ENCODE measurements at places on chromosomes 2 and 18. TPM values are rescaled to one million over a fixed set of nuclear protein-coding genes. Genes with fewer than 3 reads are reported as not detected.

GRCh38 chr2:68769586-68770270 lies 35.1 kb downstream of the ARHGAP25 start:
- DNase-seq = no peak

DNA sequence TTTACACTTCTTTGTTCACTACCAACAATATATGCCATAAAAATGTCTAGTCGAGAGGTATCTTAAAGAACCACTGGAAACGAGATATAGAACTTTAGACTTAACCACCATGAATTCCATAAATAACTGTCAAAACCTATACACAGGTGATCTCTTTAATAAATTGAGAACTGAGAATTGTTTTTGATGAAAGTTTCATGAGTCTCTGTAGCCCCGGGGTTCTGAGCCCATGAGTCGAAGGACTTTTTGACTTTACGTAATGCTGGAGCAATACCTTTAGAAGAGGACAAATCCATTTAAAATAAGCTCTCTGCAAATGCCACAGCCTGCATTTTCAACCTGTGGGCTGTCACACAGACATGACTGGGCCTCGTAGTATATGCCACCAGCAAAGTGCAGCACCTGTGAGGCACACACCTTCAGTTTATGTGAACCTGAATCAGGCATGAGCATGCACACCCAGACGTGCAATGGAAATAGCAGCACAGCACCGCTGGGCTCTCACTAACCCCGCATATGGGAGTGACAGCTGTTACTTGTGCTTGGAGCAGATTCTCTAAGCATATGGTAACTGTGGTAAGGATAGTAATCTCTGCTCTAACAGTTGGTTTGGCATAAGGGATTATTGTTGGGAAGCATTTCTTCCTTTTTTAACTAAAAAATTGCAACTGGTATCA lies 383.2 kb downstream of the SOCS6 start:
- no peak for DNase-seq

GRCh38 chr2:99743146-99743545 lies 253.3 kb upstream of the REV1 start:
- no peak for DNase-seq

GRCh38 chr2:138637061-138637460 lies 135.5 kb downstream of the SPOPL start:
- DNase-seq = no peak

DNA sequence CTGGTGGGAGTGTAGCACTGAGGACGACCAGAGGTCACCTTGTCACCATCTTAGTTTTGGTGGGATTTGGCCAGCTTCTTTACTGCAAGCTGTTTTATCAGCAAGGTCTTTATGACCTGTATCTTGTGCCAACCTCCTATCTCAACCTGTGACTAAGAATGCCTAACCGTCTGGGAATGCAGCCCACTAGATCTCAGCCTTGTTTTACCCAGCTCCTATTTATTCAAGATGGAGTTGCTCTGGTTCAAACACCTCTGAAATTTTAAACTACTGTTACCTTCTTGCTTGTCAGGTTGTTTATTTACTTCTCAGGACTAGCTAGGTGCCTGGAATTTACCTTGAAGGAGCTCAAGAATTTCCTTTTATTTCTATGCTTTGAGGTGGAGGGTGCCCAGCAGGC lies 9.5 kb upstream of the KCNG3 start:
- DNase-seq = no peak

DNA sequence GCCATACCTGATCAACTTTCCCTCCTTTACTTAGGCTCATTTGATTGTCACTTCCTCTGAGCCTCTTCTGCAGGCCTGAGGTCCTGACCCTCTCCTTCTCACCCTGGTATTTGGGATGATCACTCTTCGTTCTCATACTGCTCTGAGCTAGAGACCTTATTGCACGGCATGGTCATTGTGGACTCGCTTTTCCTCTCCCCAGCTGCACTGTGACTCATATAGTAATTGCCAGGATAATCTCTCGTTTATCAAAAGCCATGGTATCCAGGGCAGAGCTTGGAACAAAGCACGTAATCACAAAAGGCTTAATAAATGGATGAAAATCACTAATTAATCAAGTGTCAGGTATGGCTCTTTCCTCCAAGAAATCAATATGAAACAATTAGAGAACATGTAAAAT lies 40.9 kb upstream of the TRIB2 start:
- no peak for DNase-seq

The CD207 gene
- polyA plus RNA-seq = 0.04 TPM

The WIPF1 gene
- polyA plus RNA-seq = 9.7 TPM

The FAP gene
- 0.88 TPM for polyA plus RNA-seq

The RUFY4 gene
- polyA plus RNA-seq = not detected

All from heart left ventricle (tissue), 16 donors.